RWPE1 (cell line): ENCODE measurements at places on chromosomes 12 and 14.

DNA sequence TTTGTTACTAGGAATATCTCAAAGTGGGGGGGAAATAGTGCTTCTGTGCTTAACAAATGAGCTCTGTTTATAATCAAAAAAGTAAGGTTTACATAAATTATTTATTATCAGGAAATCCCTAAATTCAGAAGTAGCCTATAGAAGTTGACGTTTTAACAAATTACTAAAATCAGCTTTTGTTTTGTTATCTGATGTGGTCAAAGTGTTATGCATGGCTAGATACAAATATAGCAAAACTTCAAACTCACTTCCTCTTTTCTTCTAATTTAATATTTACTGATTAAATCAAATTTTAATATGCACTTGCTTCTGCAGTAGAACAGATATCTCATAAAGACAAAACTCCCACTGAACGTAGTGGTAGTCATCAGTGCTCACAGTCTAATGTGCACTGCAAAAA is 47.5 kb downstream of the GARIN6 start:
- no peak for DNase-seq

DNA sequence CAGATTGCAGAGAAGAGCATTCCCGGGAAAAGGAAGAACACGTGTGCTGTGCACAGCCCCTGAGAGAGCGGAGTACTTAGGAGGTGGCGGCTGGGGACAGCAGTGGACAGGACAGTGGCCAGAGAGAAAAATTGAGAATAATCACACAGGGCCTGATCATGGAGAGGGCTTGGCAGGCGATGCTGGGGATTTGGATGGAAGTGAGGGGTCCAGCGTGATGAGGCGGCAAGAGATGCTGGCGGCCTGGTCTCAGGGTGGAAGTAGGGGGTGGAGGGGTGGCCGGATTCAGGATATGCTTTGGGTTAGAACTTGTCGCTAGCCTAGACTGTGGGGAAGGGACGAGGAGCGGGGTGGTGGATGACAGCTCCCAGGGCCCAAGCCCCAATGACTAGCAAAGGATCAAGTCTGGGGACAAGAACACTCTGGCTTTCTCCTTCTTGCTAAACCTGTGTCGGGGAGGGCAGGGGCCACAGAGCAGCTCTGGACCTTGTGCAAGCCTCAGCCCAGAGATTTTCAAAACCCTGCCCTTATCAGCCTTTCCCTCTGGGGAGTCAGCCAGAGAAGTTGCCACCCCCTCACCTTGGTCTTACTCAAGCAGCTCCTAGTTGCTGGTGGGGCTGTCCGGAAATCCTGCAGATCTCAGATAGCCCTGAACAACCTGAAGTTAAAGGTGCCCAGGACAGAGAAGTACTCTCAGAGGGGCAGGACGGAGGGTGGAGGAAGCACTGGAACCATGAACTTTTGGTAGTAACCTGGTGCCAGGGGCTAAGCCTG is 1.3 kb downstream of the HVCN1 start:
- no peak for DNase-seq

DNA sequence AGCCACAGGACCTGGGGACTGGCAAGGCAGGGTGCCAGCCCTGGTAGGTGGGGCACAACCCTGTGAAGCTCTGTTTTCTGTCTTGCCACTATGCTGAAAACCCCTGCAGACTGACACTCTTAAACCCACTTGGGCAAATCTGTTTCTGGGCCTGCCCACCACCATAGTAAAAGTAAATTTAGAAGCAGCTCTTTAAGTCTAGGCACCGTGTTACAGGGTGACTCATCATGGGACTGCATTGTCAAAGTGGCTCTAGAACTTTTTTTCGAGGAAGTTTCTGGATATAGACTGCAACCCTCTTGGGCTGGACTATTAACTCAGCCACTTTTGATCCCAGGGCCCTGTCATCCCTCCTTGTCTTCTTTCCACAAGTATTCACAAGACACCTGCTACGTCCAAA is 7.7 kb downstream of the TUNAR start:
- DNase-seq = no peak

- DNase-seq = no peak
Observed at GRCh38 chr12:124388038-124388671, 93.3 kb downstream of the RFLNA start.

DNA sequence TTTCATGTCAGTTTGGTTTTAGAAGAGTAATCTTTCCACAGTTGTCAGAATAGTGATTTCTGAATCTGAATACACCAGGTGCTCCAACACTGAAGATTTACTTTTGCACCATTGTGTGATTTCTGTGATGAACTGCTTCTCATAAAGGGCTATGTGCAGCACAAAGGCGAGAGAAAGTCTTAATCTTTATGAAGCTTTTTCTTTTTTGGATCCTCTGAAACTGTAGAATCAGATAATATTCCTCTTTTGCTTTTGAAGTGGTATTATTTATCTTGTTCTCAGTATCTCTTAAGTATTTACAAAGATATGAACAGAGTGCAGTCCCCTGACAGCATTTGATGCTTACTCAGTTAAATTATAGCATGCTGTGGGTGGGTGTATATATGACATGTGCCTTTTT is 207.8 kb downstream of the NAV3 start:
- no peak for DNase-seq

DNA sequence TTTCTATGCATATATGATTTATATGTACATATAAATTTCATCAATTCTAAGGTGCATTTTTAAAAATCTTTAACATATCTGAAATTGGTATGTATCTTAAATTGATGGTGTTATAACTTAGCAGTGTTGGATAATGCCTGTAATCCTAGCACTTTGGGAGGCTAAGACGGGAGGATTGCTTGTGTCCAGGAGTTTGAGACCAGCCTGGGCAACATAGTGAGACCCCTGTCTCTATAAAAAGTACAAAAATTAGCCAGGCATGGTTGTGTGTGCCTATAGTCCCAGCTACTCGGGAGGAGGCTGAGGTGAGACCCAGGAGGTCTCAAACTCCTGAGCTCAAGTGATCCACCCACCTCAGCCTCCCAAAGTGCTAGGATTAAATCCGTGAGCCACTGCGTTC is 6.5 kb upstream of the GALNT6 start:
- no peak for DNase-seq

- no peak for DNase-seq
Observed at GRCh38 chr14:76205708-76206107, 54.0 kb downstream of the GPATCH2L start.
